ENCODE measurements at places on chromosomes 2 and 18. TPM values are rescaled to one million over a fixed set of nuclear protein-coding genes. Genes with fewer than 3 reads are reported as not detected.

- H3K27ac ChIP-seq = no peak overlapping the region
- no peaks in the 10 kb centered on the region for H3K4me1 ChIP-seq
- no peaks in the 10 kb centered on the region for H3K36me3 ChIP-seq
- no peak overlapping the region for H3K4me3 ChIP-seq
Observed at GRCh38 chr2:217797661-217798069, 205.1 kb downstream of the TNS1 start.

DNA sequence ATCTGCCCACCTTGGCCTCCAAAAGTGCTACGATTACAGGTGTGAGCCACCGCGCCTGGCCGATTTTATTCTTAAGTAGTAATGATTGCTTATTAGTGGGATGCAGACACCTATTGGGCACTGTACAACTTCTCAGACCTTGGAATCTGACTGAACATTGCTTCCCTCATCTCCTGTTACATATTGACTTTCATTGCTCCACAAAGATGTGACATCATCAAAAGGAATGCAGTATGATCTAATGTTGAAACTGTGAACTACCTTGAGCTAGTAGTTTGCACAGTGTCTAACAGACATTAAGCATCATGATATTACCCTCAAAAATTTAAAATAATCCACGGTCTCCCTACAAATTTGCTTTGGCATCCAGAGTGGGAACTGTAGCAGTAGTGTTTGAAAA lies 109.8 kb upstream of the SIX2 start:
- no peaks in the 10 kb centered on the region for H3K27me3 ChIP-seq
- H3K4me3 ChIP-seq = no peak overlapping the region
- no peaks in the 10 kb centered on the region for H3K36me3 ChIP-seq
- H3K27ac ChIP-seq = no peak overlapping the region

DNA sequence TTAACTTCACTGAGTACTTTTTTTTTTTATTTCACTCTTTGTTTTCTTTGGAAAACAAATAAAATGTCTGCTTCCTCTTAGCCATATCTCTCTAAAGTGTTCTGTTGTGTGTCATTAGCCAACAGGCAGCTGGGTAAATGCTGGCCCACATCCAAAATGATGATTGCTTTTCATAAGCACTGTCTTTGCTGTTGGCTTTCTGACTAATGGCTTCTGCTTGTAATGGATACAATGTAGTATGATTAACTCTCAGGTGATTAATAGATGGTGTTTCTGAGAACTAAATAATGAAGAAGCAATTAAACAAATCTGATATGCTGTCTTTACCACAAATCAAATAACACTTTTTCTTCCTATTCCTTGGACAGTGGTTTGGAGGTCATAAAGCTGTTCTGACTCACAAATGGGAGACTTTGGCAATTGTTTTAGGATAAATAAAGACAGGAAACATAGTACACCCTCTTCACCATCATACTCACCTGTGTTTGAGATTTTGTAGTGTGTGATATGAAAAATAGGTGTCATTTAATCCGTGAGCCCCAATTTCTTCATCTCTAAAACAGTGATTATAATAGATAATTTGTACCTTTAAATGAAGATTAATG lies 888.4 kb downstream of the TSN start:
- no peaks in the 10 kb centered on the region for H3K4me1 ChIP-seq
- H3K27me3 ChIP-seq = no peaks in the 10 kb centered on the region
- H3K27ac ChIP-seq = no peak overlapping the region
- no peak overlapping the region for H3K4me3 ChIP-seq
- H3K36me3 ChIP-seq = no peaks in the 10 kb centered on the region

BOD1L2 gene
- total RNA-seq = not detected

DNA sequence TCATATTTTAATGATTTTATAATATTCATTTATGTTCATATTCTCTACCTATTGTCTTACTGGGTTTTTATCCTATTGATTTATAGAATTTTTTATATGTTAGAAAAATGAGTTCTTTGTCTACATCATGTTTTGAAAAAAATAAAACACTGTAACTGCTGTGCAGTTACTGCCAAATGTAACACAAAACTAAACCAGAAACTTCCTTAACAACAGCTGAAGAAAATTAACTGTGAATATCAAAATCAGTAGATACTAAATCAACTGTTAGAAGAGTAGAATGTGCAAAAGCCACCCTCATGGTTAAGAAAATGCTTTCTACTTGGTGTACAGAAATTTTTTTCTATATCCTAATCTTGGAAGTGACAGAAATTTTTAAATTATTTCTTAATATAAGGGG lies 69.5 kb downstream of the PTRHD1 start:
- H3K4me3 ChIP-seq = no peak overlapping the region
- no peak for DNase-seq
- no peaks in the 10 kb centered on the region for H3K4me1 ChIP-seq
- H3K27me3 ChIP-seq = no peaks in the 10 kb centered on the region

LRP1B gene
- 0.89 TPM for total RNA-seq

RAB31 gene
- 18.8 TPM for total RNA-seq

- DNase-seq = no peak
- H3K27me3 ChIP-seq = no peaks in the 10 kb centered on the region
- no peaks in the 10 kb centered on the region for H3K36me3 ChIP-seq
- H3K4me3 ChIP-seq = no peak overlapping the region
- no peak overlapping the region for H3K27ac ChIP-seq
Observed at GRCh38 chr2:236538242-236538641, 31.4 kb upstream of the ACKR3 start.

- peak; percentile 89 for DNase-seq
- H3K27me3 ChIP-seq = no peaks in the 10 kb centered on the region
- H3K27ac ChIP-seq = no peak overlapping the region
Observed at GRCh38 chr2:205766779-205767359, 84.6 kb downstream of the NRP2 start.

- no peaks in the 10 kb centered on the region for H3K4me1 ChIP-seq
- DNase-seq = peak; percentile 77
- H3K27me3 ChIP-seq = no peaks in the 10 kb centered on the region
- H3K27ac ChIP-seq = no peak overlapping the region
- H3K4me3 ChIP-seq = no peak overlapping the region
Observed at GRCh38 chr2:175414882-175415487, 233.5 kb upstream of the ATP5MC3 start.

Measured in GM23338 (cell line).